ENCODE measurements at places on chromosomes 4 and X. TPM values are rescaled to one million over a fixed set of nuclear protein-coding genes. Genes with fewer than 3 reads are reported as not detected.
A peak's percentile ranks its signal among the peaks of the same experiment; 100 is the strongest.

DNA sequence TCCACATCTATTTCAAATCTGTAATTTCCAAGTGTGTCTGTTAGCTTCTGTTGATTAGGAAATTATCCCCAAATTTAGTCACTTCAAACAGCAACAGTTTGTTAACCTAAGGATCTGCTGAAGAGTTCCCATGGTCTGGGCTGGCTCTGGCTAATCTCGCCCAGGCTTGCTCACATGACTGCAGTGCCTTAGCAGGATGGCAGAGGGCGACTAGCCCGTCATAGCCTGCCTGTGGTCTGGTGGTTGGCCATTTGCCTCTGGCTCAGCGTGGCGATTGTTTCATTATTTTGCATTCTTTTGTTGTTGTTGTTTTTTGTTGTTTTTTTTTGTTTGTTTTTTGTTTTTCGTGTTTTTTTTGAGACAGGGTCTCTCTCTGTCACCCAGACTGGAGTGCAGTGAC is 264.0 kb downstream of the TRIML1 start:
- H3K27me3 ChIP-seq: peaks cover 14% of the 10 kb centered on the region
- peaks cover 8% of the 10 kb centered on the region for H3K4me1 ChIP-seq
- H3K36me3 ChIP-seq: peaks cover 2% of the 10 kb centered on the region
- H3K4me3 ChIP-seq: no peak overlapping the region
- H3K27ac ChIP-seq: no peak overlapping the region

DNA sequence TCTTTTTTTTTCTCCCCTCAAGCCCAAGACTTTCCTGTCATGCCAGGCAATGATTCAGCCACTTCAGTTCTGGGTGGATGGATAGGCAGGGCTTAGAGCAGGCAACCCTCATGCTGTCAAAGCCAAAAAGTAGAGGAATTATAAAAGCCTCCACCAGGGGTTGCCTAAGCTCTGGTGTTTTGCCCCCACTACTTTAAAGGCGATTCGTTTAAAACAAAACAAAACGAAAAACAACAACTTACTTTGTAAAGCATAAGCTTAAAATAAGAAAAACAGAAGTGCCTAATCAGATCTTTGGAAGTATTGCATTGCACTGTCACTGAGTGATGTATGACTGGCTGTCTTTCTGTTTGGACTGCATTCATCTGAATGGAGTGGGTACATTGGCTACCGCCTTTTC is 5.3 kb upstream of the IDS start:
- no peak for DNase-seq
- H3K36me3 ChIP-seq: no peaks in the 10 kb centered on the region
- no peaks in the 10 kb centered on the region for H3K27me3 ChIP-seq
- no peak overlapping the region for H3K4me3 ChIP-seq

DNA sequence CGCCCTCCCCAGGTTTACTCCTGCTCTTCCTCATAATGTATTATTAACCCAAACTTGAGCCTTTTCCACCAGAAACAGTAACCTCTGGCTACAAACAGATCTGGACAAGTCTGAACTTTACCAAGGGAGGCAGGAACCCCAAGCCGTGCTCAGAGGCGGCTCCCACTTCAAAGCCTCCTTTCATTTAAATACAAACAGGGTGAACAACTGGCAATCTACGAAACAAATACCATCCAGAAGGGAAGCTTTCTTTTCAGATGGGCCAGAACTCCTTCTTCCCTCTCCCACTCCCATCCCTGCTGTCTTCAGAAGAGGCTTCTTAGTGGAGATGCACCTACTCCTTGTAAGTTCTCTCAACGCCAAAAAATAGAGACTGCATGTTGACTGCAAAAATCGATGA is 2.1 kb upstream of the GPC4 start:
- H3K27me3 ChIP-seq: peaks cover 66% of the 10 kb centered on the region
- H3K4me3 ChIP-seq: no peak overlapping the region
- no peak overlapping the region for H3K27ac ChIP-seq

GRCh38 chr4:17323554-17324385 is 188.1 kb downstream of the QDPR start:
- peaks cover 10% of the 10 kb centered on the region for H3K4me1 ChIP-seq
- no peak overlapping the region for H3K4me3 ChIP-seq
- DNase-seq: no peak
- no peak overlapping the region for H3K27ac ChIP-seq
- H3K27me3 ChIP-seq: peaks cover 11% of the 10 kb centered on the region
- no peaks in the 10 kb centered on the region for H3K36me3 ChIP-seq

Gene ADAMTS3
- total RNA-seq: 10.7 TPM

Gene SMARCAD1
- 65.3 TPM for total RNA-seq

Gene RTL5
- total RNA-seq: 36.1 TPM

- peaks cover 46% of the 10 kb centered on the region for H3K36me3 ChIP-seq
- peaks cover 9% of the 10 kb centered on the region for H3K4me1 ChIP-seq
- H3K4me3 ChIP-seq: no peak overlapping the region
- H3K27ac ChIP-seq: peak overlapping the region; percentile 43
- H3K27me3 ChIP-seq: no peaks in the 10 kb centered on the region
Observed at GRCh38 chr4:145820407-145820806, 118.2 kb downstream of the ZNF827 start.

GRCh38 chrX:21305799-21306336 is 68.3 kb upstream of the CNKSR2 start:
- no peaks in the 10 kb centered on the region for H3K4me1 ChIP-seq
- H3K27ac ChIP-seq: no peak overlapping the region
- no peak overlapping the region for H3K4me3 ChIP-seq
- H3K27me3 ChIP-seq: no peaks in the 10 kb centered on the region

- H3K4me3 ChIP-seq: no peak overlapping the region
- H3K4me1 ChIP-seq: peaks cover 1% of the 10 kb centered on the region
- no peaks in the 10 kb centered on the region for H3K27me3 ChIP-seq
- peaks cover 14% of the 10 kb centered on the region for H3K36me3 ChIP-seq
- DNase-seq: no peak
Observed at GRCh38 chrX:53171356-53171755, 53.7 kb downstream of the KDM5C start.

Gene PAGE5
- not detected for total RNA-seq

DNA sequence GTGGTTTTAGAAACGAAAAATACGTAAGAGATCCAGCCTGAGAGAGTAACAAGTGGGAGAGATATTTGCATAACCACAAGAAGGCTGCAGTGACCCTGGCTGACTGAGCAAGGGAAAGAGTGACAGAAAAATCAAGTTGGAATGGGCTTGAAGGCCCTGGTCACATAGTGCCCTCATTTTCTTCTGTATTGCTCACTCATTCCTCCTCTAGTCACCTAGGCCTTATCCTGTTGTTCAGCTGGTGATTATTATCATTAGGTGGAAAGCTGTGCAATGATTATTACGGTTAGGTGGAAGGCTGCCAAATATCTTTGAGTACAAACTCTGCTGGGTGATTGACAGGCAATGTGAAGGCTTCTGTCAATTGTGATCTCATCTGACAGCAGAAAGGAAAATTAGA is 2384.1 kb downstream of the PCDH7 start:
- H3K27ac ChIP-seq: no peak overlapping the region

- peaks cover 4% of the 10 kb centered on the region for H3K27me3 ChIP-seq
- H3K4me3 ChIP-seq: no peak overlapping the region
Observed at GRCh38 chr4:14871676-14872430, 130.4 kb upstream of the CPEB2 start.

DNA sequence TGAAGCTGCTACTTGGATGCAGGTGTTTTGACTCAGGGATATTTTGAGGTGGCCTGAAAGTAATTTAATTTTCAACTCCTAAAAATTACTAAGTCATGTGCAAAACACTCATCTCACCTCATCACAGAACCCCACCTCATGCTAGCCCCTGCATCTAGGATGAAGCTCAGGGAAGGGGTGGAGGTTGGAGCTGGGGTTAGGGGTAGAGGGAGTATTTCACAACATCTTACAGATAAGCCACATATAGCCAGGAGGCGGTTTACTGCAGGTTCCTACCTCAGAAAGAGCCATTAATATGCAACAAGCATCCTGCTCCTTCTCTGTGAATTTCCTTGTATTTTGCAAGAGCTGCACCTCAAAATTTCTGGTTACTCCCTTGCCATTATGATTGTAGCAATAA is 70.5 kb upstream of the TSPAN5 start:
- H3K27ac ChIP-seq: no peak overlapping the region
- H3K27me3 ChIP-seq: no peaks in the 10 kb centered on the region
- DNase-seq: no peak
- peaks cover 3% of the 10 kb centered on the region for H3K4me1 ChIP-seq
- no peak overlapping the region for H3K4me3 ChIP-seq
- no peaks in the 10 kb centered on the region for H3K36me3 ChIP-seq

DNA sequence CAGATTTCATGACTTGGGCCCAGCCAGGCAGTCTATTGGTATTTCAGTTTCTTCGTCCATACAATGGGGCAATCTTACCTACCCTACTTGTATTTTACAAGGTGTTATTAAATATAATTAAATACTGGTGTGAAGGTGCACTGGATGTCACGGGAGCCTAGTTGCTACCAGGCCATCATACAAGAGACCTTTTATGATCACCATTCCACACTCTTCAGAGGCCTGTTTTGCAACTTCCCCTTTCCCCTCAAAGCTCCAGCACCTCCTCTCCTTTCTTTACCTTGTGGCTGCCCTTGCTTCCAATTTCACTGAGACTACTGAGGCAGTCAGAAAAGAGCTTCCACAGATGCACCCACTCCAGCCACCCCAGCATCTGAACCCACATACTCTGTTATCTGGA is 93.8 kb upstream of the HELT start:
- no peaks in the 10 kb centered on the region for H3K27me3 ChIP-seq
- H3K27ac ChIP-seq: no peak overlapping the region
- no peaks in the 10 kb centered on the region for H3K4me1 ChIP-seq

GRCh38 chr4:147822128-147822527 is 90.2 kb downstream of the ARHGAP10 start:
- H3K4me1 ChIP-seq: peaks cover 38% of the 10 kb centered on the region
- H3K4me3 ChIP-seq: no peak overlapping the region
- no peak for DNase-seq
- no peaks in the 10 kb centered on the region for H3K27me3 ChIP-seq

Gene NLGN4X
- 23.5 TPM for total RNA-seq

- H3K36me3 ChIP-seq: no peaks in the 10 kb centered on the region
- H3K4me1 ChIP-seq: peaks cover 17% of the 10 kb centered on the region
- H3K27me3 ChIP-seq: peaks cover 2% of the 10 kb centered on the region
- no peak overlapping the region for H3K27ac ChIP-seq
Observed at GRCh38 chr4:73617256-73617655, 3.0 kb downstream of the RASSF6 start.

DNA sequence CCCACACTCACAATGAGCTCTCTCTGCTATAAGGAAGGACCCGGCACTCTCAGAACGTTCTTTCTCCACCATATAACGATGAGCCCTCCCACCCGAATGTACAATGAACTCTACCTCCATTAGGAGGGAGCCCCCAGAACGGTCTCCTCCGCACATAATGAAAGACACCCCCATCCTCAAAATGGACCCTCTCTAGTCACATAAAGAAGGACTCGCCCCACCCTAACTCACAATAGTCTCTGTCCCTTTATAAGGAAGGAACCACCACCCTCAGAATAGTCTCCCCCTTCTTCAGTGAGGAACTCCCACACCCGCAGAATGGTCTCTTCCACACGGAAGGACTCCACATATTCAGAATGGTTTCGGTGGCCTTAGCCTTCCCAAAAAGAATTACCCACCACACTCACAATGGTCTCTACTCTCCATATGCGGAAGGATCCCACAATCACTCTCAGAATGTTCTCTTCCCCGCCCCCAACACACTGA is 477 bp downstream of the SLC35A2 start:
- peaks cover 7% of the 10 kb centered on the region for H3K36me3 ChIP-seq
- peak overlapping the region; percentile 99 for H3K27ac ChIP-seq
- peaks cover 15% of the 10 kb centered on the region for H3K4me1 ChIP-seq
- peak overlapping the region; percentile 82 for H3K4me3 ChIP-seq
- no peak for DNase-seq

DNA sequence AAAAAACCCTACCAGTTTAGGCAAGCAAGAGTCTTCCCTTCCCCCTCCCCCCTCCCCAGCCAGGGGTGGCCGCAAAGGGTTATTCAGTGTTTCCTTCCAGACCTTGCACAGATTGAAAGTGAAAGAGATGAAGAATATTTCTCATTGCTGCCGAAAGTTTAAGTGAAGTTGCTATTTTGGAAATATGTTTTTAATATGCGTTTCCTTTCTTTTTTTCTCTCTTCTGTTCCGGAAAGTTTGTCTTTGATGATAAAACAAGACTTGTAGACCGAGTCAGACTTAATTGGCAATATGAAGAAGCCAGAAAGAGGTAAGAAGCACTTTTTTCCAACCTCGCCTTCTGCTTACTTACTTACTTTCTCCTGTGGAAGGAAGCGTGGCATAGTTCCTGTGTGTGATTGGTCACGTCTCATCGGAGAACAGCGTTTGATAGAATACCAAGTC is 58.5 kb upstream of the CLCN4 start:
- H3K4me1 ChIP-seq: no peaks in the 10 kb centered on the region
- H3K27me3 ChIP-seq: no peaks in the 10 kb centered on the region
- H3K4me3 ChIP-seq: no peak overlapping the region
- DNase-seq: no peak
- no peak overlapping the region for H3K27ac ChIP-seq
- H3K36me3 ChIP-seq: peaks cover 53% of the 10 kb centered on the region

DNA sequence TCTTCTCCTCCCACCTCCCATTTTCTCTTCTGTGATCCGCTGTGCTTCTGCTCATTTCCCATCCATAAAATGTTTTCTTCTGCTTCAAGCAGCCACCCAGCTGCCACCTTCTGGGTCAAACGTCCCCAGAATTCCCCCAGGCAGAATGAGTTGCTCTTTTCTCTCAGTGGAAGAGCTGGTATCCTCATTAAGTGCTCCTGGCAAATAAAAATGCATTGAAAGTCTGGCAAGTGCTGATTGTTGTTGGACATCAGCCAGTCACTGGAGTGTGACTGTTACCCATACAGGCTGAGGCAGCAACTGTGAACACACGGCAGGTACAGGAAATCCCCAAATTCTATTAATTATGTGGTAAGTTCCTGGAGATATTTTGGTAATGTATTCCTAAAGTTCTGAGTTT is 52.6 kb downstream of the LIMCH1 start:
- no peaks in the 10 kb centered on the region for H3K27me3 ChIP-seq
- peaks cover 24% of the 10 kb centered on the region for H3K4me1 ChIP-seq
- no peaks in the 10 kb centered on the region for H3K36me3 ChIP-seq
- peak overlapping the region; percentile 86 for H3K27ac ChIP-seq
- DNase-seq: no peak

GRCh38 chrX:39952989-39953388 is 144.8 kb downstream of the BCOR start:
- no peak for DNase-seq
- H3K27me3 ChIP-seq: no peaks in the 10 kb centered on the region
- H3K27ac ChIP-seq: no peak overlapping the region
- no peak overlapping the region for H3K4me3 ChIP-seq
- H3K36me3 ChIP-seq: no peaks in the 10 kb centered on the region

DNA sequence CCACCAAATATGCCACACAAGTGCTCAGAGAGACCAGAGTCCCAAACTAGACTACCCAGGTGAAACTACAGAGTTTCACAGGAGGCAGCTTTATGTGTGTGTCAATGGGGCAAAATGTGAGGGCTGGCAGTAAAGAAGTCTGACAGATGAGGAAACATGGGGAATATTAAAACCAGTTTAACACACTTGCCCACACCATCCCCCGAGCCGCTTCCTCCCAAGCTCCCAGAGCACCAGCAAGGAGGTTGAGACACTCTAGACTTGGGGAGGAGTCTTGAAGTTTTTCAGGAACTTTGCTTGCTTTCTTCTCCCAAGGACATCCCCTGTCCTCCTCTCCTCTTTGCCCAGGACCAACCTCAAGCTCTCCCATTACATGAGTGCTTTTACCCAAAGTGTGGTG is 94.7 kb upstream of the SPRY1 start:
- no peak for DNase-seq
- no peak overlapping the region for H3K27ac ChIP-seq
- peaks cover 14% of the 10 kb centered on the region for H3K4me1 ChIP-seq
- H3K36me3 ChIP-seq: no peaks in the 10 kb centered on the region

Data from mesothelial cell of epicardium (in vitro differentiated cells).